ENCODE measurements at places on chromosomes 7 and 10.

GRCh38 chr10:16992611-16993119 lies 136.9 kb downstream of the CUBN start:
- no peak for DNase-seq

- DNase-seq, result no peak
Observed at GRCh38 chr7:83413424-83413823, 235.5 kb downstream of the SEMA3E start.

DNA sequence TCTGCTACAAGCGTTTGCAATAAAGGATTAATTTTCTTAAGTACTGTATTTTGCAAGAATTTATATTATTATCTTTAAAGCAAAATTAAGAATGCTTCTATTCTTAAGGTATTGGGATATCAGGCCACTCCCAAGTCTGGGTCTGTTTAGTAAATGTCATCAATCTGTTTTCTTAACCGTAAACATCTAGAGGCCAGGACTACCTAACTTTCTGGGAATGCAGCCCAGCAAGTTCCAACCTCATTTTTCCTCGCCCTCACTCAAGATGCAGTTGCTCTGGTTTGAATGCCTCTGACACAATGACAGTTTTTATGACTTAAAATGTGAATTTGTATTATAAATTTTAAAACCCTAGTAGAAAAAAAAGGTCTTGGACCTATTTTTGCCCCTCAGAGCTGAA lies 143.5 kb downstream of the INHBA start:
- no peak for DNase-seq

- no peak for DNase-seq
Observed at GRCh38 chr10:18436902-18437301, 214.5 kb downstream of the NSUN6 start.

DNA sequence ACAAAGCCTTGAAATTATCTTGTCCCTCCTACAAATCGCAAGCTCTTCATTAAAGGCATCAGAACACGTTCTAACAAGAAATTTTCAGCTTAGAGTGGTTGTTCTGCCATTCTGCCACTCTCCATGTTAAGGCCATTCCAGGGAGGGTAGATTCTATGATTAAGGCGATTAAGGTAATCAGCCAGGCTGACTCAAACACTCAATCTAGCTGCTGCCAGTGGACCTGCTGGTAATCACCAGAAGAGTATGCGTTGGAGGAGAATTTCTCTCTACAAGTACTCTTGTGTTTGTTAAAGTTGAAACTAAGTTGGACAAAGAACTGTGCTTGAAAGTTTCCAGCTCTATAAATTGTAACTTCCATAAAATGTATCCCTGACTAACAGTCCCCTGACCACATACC lies 149.2 kb upstream of the COL1A2 start:
- no peak for DNase-seq

DNA sequence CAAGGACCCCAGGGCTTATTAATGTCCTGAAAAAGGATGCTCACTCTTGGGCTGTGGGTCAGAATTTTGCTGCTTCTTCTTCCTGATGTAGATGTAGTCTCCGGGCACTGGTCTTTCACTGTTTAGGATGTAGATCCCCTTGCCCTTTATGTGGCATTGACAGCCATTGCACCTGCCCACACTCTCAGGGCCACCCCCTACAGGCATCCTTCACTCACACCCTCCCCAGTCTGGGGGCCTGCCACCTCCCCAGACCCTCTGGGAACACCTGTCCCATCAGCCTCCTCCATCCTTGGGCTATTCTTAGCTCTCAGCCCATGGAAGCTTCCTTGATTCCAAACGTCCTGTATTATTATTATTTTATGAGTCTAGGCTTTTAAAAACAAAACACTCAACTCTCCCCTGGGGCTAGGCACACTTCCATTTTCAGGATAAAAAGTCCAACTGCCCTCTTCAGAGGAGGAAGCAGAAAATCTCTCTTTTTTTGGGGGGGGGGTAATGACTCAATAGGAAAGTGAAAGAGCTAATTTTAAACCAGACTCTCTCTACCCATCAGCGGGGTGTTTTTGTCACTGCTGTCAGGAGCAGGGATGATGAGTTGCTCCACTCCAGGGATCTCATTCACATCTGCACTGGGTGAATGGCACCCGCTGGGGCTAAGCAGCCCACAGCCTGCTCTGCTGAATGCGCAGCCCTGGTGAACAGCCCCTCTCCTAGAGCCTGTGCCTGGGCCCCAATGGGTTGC lies 11.5 kb upstream of the KLRG2 start:
- peak; percentile 8 for DNase-seq

Measured in hematopoietic multipotent progenitor cell (in vitro differentiated cells).